Caco-2 (cell line): ENCODE measurements at places on chromosomes 16 and 17.

DNA sequence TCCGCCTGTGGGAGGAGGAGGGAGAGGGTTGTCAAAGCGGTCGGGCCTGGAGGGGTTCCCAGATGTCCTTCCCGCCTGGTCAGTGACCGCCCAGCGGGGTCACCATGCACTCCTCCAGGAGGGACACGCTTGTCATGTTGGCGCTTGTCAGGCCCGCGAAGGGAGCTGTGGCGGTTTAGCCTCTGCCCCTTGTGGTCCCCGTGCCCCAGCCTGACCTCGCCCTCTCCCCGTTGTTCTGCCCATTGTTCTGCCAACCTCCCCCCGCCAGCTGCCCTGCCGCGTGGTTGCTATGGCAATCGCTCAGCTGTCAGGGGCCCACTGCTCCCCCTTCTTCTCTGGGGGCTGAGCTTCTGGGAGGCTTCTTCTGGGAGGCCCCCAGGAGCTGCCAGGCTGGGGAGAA lies 146.4 kb upstream of the CIBAR2 start:
- H3K4me3 ChIP-seq: no peak overlapping the region
- H3K27ac ChIP-seq: no peak overlapping the region
- H3K27me3 ChIP-seq: no peaks in the 10 kb centered on the region
- H3K36me3 ChIP-seq: no peaks in the 10 kb centered on the region

GRCh38 chr17:71899317-71899716 lies 221.5 kb upstream of the SOX9 start:
- no peaks in the 10 kb centered on the region for H3K4me1 ChIP-seq
- no peak overlapping the region for H3K27ac ChIP-seq
- no peaks in the 10 kb centered on the region for H3K27me3 ChIP-seq
- H3K36me3 ChIP-seq: no peaks in the 10 kb centered on the region
- no peak for DNase-seq
- H3K4me3 ChIP-seq: no peak overlapping the region

GRCh38 chr16:77618951-77619350 lies 103.4 kb upstream of the NUDT7 start:
- DNase-seq: no peak
- H3K4me3 ChIP-seq: no peak overlapping the region
- H3K36me3 ChIP-seq: no peaks in the 10 kb centered on the region
- no peak overlapping the region for H3K27ac ChIP-seq
- H3K27me3 ChIP-seq: no peaks in the 10 kb centered on the region

GRCh38 chr17:2724784-2725164 lies 13.2 kb upstream of the CLUH start:
- H3K4me3 ChIP-seq: peak overlapping the region; percentile 56
- DNase-seq: peak; percentile 76
- H3K27ac ChIP-seq: no peak overlapping the region
- H3K36me3 ChIP-seq: no peaks in the 10 kb centered on the region

GRCh38 chr16:63983401-63983800 lies 1138.5 kb downstream of the CDH11 start:
- DNase-seq: peak; percentile 9
- no peaks in the 10 kb centered on the region for H3K4me1 ChIP-seq
- H3K36me3 ChIP-seq: no peaks in the 10 kb centered on the region
- no peak overlapping the region for H3K27ac ChIP-seq
- no peaks in the 10 kb centered on the region for H3K27me3 ChIP-seq

- no peak for DNase-seq
- no peak overlapping the region for H3K4me3 ChIP-seq
- no peaks in the 10 kb centered on the region for H3K36me3 ChIP-seq
- H3K4me1 ChIP-seq: 0 out of 2 replicates have a peak, but pooled peaks cover 4% of the 10 kb centered on the region
Observed at GRCh38 chr17:41575336-41575735, 3.5 kb upstream of the KRT9 start.

GRCh38 chr16:26317885-26318284 lies 626.1 kb downstream of the HS3ST4 start:
- no peak overlapping the region for H3K4me3 ChIP-seq
- H3K36me3 ChIP-seq: no peaks in the 10 kb centered on the region
- H3K4me1 ChIP-seq: no peaks in the 10 kb centered on the region
- H3K27me3 ChIP-seq: no peaks in the 10 kb centered on the region
- H3K27ac ChIP-seq: no peak overlapping the region

- no peaks in the 10 kb centered on the region for H3K27me3 ChIP-seq
- no peak overlapping the region for H3K4me3 ChIP-seq
- DNase-seq: no peak
- H3K27ac ChIP-seq: no peak overlapping the region
- no peaks in the 10 kb centered on the region for H3K4me1 ChIP-seq
Observed at GRCh38 chr16:35678-36305, 17.6 kb downstream of the POLR3K start.

DNA sequence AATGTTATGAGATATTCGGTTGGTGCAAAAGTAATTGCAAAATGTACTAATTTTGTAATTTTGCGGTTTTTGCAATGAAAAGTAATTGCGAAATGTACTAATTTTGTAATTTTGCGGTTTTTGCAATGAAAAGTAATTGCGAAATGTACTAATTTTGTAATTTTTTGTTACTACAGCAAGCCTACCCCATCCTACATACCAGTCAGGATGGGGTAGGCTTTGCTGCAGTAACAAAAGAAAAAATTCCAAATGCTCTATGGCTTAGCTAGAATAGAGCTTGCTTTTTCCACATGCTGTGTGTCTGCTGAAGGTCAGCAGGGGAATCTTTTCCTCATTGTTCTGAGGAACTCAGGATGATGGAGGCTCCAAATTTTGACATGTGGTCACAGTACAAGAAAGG lies 83.3 kb upstream of the GPRC5B start:
- no peak for DNase-seq
- H3K27ac ChIP-seq: no peak overlapping the region
- H3K4me3 ChIP-seq: no peak overlapping the region
- no peaks in the 10 kb centered on the region for H3K36me3 ChIP-seq
- H3K4me1 ChIP-seq: no peaks in the 10 kb centered on the region

DNA sequence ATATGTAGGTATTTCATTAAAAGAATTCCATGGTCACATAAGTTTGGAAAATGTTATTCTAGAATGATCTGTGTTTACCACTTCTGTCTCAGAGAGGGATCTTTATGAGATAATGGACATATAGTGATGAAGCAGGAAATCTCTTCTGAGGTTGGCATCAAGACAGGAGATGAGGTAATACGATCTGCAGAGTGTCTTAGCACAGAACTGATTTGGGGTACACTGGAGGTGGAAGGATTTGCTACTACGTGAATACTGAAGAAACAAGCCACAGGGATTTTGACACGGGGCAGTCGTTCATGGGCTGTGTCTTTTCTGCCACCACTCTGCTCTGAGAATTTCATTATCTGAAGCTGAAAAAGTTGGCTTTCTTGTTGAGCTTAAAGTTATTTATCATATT lies 5.5 kb downstream of the CBFB start:
- no peak overlapping the region for H3K4me3 ChIP-seq
- DNase-seq: no peak
- peaks cover 11% of the 10 kb centered on the region for H3K4me1 ChIP-seq
- peaks cover 1% of the 10 kb centered on the region; the same call in 1 of the 2 replicates for H3K36me3 ChIP-seq
- H3K27ac ChIP-seq: no peak overlapping the region
- no peaks in the 10 kb centered on the region for H3K27me3 ChIP-seq

DNA sequence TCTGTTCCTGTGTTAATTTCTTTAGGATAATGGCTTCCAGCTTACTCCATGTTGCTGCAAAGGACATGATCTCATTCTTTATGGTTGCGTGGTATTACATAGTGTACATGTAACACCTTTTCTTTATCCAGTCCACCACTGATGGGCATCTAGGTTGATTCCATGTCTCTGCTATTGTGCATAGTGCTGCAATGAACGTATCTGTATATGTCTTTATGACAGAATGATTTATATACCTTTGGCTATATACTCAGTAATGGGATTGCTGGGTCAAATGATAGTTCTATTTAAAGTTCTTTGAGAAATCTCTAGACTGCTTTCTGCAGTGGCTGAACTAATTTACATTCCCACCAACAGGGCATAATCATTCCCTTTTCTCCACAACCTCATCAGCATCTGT lies 39.8 kb downstream of the ABCA10 start:
- H3K27me3 ChIP-seq: no peaks in the 10 kb centered on the region
- no peak overlapping the region for H3K27ac ChIP-seq
- no peaks in the 10 kb centered on the region for H3K36me3 ChIP-seq
- DNase-seq: no peak

- no peak overlapping the region for H3K27ac ChIP-seq
- no peaks in the 10 kb centered on the region for H3K4me1 ChIP-seq
- no peaks in the 10 kb centered on the region; the same call in none of the 2 replicates for H3K27me3 ChIP-seq
- DNase-seq: peak; percentile 82
- H3K4me3 ChIP-seq: no peak overlapping the region
- H3K36me3 ChIP-seq: no peaks in the 10 kb centered on the region
Observed at GRCh38 chr16:89037261-89038152, 56.1 kb upstream of the ACSF3 start.

DNA sequence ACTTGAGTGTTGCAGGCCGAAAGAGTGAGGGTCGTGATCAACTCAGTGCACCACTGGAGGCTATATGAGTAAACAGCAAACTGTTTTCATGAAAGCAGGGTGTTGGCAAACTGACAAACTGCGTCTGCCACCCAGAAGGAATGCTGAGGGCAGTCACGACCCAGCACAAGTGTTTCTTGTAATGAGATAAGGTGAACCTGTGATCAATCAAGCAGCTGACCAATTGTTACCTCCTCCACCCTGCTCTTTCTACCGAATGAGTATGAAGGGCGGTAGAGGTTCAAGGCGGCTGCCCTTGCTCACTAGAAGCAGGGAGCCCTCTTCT lies 5.5 kb upstream of the SRL start:
- no peak overlapping the region for H3K4me3 ChIP-seq
- H3K27ac ChIP-seq: no peak overlapping the region
- no peak for DNase-seq

GRCh38 chr17:72387487-72387886 lies 266.7 kb downstream of the SOX9 start:
- no peak overlapping the region for H3K4me3 ChIP-seq
- DNase-seq: no peak
- no peaks in the 10 kb centered on the region for H3K27me3 ChIP-seq
- H3K36me3 ChIP-seq: no peaks in the 10 kb centered on the region

GRCh38 chr16:81553080-81553813 lies 108.6 kb downstream of the CMIP start:
- peaks cover 2% of the 10 kb centered on the region; the same call in 1 of the 2 replicates for H3K36me3 ChIP-seq
- DNase-seq: no peak
- no peak overlapping the region for H3K4me3 ChIP-seq
- peaks cover 49% of the 10 kb centered on the region for H3K4me1 ChIP-seq
- H3K27ac ChIP-seq: peak overlapping the region; percentile 88

GRCh38 chr16:46673320-46674013 lies 15.5 kb downstream of the VPS35 start:
- peak; percentile 62 for DNase-seq
- no peaks in the 10 kb centered on the region for H3K27me3 ChIP-seq
- H3K36me3 ChIP-seq: peaks cover 2% of the 10 kb centered on the region; the same call in 1 of the 2 replicates
- H3K4me3 ChIP-seq: no peak overlapping the region
- H3K4me1 ChIP-seq: peaks cover 2% of the 10 kb centered on the region; the same call in 1 of the 2 replicates

DNA sequence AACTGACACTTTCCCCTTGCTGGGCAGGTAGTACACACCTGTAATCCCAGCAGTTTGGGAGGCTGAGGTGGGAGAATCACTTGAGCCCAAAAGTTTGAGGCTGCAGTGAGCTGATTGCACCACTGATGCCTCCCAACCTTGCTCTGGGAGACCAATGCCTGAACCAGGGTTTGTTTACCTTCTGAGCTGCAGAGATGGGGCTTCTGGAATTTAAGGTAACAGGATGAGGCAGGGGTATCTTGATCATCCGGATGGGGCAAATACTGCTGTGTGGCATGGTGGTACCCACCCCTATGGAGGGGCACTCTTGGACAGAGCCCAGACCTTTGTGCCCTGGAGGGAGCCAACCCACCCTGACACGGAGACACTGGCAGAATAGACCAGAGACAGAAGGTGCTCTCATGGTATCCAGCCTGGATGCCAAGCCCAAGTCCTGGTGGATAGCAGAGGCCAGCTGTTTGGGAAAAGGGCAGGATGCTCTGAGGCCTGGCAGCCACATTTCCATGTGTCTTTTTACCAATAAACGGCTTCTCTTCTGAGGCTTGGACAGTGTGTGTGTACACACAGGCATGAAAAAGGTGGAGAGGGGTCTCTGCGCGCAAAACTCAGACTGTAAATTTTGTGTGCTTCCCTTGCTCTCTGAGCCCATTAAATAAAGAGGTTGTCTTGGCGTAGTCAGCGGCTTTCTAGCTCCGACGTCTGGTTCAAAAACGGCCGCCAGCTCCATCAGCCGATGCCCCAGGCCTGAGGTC lies 4.4 kb downstream of the ZNF48 start:
- H3K4me3 ChIP-seq: peak overlapping the region; percentile 38
- no peak for DNase-seq
- peak overlapping the region; percentile 69 for H3K27ac ChIP-seq
- H3K36me3 ChIP-seq: no peaks in the 10 kb centered on the region
- H3K27me3 ChIP-seq: no peaks in the 10 kb centered on the region
- peaks cover 18% of the 10 kb centered on the region for H3K4me1 ChIP-seq

DNA sequence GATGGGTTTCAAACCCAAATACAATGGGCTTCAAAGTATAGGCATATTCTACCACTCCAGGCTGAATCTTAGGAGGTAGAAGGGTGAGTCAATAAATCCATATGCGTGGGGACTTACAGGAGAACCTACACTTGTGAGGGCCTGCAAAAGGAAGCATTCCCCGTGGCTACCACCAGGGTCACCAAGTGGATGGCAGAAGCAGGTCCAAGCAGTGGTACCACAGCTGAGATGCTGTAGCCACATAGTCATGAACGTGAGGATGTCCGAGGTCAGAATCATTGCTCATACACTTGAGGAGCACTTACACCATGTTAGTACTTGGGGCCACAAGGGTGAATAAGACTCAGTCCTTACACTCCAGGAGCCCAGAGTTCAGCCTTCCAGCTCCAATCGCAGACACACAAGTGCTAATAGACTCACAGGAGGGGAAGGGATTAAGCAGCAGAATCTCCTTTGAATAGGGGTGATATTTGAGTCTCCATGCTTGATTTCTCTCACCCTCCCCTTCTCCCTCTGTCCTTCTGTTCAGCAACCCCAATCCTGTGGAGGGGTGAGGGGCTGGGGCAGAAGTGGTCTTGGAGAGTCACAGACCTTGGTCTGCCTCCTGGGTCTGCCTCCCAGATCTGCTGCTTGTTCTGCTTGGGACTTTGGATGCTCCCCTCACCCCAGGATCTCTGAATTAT lies 42.5 kb upstream of the ASIC2 start:
- peaks cover 2% of the 10 kb centered on the region; the same call in 1 of the 2 replicates for H3K27me3 ChIP-seq
- no peak overlapping the region for H3K4me3 ChIP-seq
- H3K27ac ChIP-seq: no peak overlapping the region

- H3K36me3 ChIP-seq: no peaks in the 10 kb centered on the region
- H3K4me3 ChIP-seq: no peak overlapping the region
- peaks cover 9% of the 10 kb centered on the region; the same call in 1 of the 2 replicates for H3K4me1 ChIP-seq
- DNase-seq: no peak
- no peak overlapping the region for H3K27ac ChIP-seq
- H3K27me3 ChIP-seq: no peaks in the 10 kb centered on the region
Observed at GRCh38 chr16:55513616-55514015, 4.7 kb downstream of the LPCAT2 start.

DNA sequence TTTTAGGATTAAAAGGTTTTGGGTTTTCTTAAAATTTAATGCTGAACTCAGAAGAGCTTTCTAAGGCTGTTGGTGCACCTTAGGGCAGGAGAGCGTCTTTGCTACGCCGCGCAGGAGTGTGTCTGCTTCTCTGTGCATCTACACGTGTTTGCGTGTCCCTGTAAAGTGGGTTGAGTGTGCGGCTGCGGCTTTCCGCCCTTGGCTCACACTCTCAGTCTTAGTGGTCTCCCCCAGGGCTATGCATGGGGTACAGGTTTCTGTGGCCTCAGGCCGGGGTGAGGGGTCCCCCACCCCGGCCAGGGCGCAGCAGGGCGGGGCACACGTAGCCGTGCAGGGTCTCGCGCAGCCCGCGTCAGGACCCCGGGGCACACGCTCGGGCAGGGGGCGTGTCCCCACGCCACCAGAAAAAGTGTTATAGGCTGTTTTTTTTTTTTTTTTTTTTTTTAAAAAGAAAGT lies 727 bp upstream of the TENT4B start:
- peak overlapping the region; percentile 87 for H3K27ac ChIP-seq
- no peaks in the 10 kb centered on the region; the same call in 1 of the 2 replicates for H3K36me3 ChIP-seq
- peaks cover 16% of the 10 kb centered on the region for H3K4me1 ChIP-seq
- H3K27me3 ChIP-seq: no peaks in the 10 kb centered on the region
- peak overlapping the region; percentile 97 for H3K4me3 ChIP-seq
